ENCODE measurements at places on chromosomes 1 and 21.
A peak's percentile ranks its signal among the peaks of the same experiment; 100 is the strongest.

DNA sequence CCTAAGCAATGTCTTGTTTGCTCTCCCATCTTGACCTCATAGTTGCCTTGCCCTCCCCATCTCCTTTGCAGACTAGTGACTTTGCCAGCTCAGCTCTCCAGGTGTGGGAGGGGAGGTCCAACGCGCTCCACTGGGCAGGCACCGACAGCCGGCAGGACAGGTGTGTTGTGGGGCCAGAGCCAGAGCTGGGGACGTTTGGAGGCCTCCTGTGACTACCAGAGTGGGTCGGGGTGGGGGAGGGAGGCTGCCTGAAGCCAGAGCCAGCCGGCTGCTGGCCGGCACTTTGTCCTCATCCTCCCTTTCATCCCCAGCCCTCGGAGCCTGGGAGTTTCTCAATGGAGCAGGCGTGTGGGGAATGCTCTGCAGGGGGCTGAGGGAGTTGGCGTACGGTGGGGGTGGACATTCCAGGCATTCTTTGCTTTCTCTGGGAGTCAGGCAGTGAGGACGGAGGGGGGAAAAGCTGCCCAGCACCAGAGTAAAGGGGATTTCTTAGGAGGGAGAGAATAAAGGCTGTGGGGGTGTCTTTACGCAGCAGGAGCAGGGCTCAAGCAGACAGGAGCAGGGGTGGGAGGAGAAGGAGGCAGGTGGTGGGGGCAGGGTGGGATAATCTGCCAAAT lies 20.2 kb downstream of the NUAK2 start:
- no peak for DNase-seq
- peaks cover 7% of the 10 kb centered on the region for H3K4me1 ChIP-seq
- no peaks in the 10 kb centered on the region for H3K27me3 ChIP-seq
- H3K4me3 ChIP-seq: no peak overlapping the region
- peaks cover 19% of the 10 kb centered on the region for H3K36me3 ChIP-seq

GRCh38 chr21:40200946-40201345 lies 333.7 kb downstream of the PCP4 start:
- H3K27me3 ChIP-seq: no peaks in the 10 kb centered on the region
- H3K4me3 ChIP-seq: no peak overlapping the region
- H3K36me3 ChIP-seq: no peaks in the 10 kb centered on the region
- DNase-seq: no peak
- no peak overlapping the region for H3K27ac ChIP-seq

GRCh38 chr1:167499664-167500101 lies 18.6 kb downstream of the CD247 start:
- no peaks in the 10 kb centered on the region for H3K4me1 ChIP-seq
- H3K27me3 ChIP-seq: no peaks in the 10 kb centered on the region
- DNase-seq: no peak
- no peak overlapping the region for H3K4me3 ChIP-seq
- no peak overlapping the region for H3K27ac ChIP-seq

GRCh38 chr1:227255086-227255732 lies 63.1 kb downstream of the CDC42BPA start:
- no peaks in the 10 kb centered on the region for H3K4me1 ChIP-seq
- no peak overlapping the region for H3K27ac ChIP-seq
- no peak overlapping the region for H3K4me3 ChIP-seq
- no peaks in the 10 kb centered on the region for H3K36me3 ChIP-seq

DNA sequence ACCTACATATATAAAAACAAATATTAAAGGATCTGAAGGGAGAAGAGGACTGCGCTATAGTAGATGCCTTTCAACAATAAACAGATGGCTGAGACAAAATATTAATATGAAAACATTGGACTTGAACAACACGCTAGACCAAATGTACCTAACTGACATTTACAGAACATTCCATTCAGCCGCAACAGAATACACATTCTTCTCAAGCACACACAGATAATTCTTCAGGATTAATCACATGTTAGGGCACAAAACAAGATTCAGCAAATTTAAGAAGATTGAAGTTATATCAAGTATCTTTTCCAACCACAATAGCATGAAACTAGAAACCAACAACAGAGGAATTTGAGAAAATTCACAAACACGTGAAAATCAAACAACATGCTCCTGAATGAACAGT lies 741.4 kb downstream of the ADGRL2 start:
- no peaks in the 10 kb centered on the region for H3K36me3 ChIP-seq
- DNase-seq: no peak
- H3K27me3 ChIP-seq: no peaks in the 10 kb centered on the region
- no peak overlapping the region for H3K27ac ChIP-seq
- H3K4me1 ChIP-seq: no peaks in the 10 kb centered on the region
- H3K4me3 ChIP-seq: no peak overlapping the region

DNA sequence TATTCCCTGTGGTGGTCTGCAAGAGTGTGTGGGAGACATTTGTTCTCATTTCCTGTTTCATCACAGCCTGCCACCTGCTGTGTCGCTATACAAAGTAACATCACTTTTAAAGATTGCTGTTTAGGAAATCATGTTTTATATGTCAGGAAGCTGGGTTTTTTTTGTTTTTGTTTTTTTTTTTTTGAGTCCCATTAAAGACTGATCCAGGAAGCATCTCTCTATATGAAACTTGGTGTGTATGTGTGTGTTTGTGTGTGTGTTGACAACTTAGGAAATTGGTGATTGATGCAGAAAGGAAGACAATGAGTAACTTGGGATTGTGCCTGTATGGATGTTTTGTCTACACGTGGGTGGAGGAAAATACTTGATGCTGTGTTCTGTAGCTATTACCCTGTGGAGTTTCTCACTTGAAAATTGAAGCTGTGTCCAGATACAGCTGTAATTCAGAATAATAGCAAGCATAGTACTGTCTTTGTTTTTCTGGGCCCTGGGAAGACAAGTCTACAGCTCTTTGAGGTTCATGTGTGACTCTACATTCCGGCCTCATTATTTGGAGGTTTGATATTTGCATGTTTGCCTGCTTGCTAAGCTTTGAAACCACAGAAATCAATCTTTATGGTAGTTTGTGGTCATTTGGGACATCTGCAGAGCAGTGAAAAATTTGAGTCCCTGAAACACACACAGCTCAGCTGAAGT lies 47.9 kb downstream of the LAMC1 start:
- peaks cover 68% of the 10 kb centered on the region for H3K4me1 ChIP-seq
- no peak for DNase-seq
- no peaks in the 10 kb centered on the region for H3K27me3 ChIP-seq
- no peak overlapping the region for H3K27ac ChIP-seq
- no peak overlapping the region for H3K4me3 ChIP-seq

- H3K4me1 ChIP-seq: no peaks in the 10 kb centered on the region
- H3K36me3 ChIP-seq: peaks cover 16% of the 10 kb centered on the region
- H3K27ac ChIP-seq: no peak overlapping the region
Observed at GRCh38 chr1:204396015-204396583, 15.5 kb downstream of the PPP1R15B start.

GRCh38 chr1:19477284-19478249 lies 7.8 kb downstream of the CAPZB start:
- no peaks in the 10 kb centered on the region for H3K27me3 ChIP-seq
- no peak overlapping the region for H3K4me3 ChIP-seq
- H3K36me3 ChIP-seq: no peaks in the 10 kb centered on the region
- DNase-seq: no peak
- H3K4me1 ChIP-seq: peaks cover 99% of the 10 kb centered on the region
- H3K27ac ChIP-seq: peak overlapping the region; percentile 66

- H3K36me3 ChIP-seq: no peaks in the 10 kb centered on the region
- no peaks in the 10 kb centered on the region for H3K4me1 ChIP-seq
- H3K27ac ChIP-seq: no peak overlapping the region
Observed at GRCh38 chr1:178642282-178642681, 82.8 kb upstream of the RALGPS2 start.

DNA sequence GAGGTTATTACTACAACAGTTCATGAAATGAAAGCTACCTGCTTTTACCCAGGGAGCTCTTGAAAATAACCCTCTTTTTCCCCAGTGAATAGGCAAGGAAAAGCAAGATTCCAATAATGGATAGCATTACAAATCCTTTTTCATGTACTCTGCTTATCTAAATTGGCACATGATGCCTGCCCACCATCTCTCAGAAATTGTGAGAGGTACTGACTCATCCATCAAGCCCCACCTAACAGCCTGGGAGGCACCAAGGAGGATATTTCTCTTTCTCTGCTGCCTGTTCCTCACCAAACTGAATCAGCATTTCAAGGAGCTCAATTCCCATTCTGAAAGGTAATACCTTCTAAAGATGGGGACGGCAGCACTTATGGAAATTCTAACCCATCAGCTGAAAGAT lies 34.4 kb downstream of the PALMD start:
- H3K27ac ChIP-seq: no peak overlapping the region
- H3K27me3 ChIP-seq: no peaks in the 10 kb centered on the region
- DNase-seq: no peak
- H3K4me1 ChIP-seq: peaks cover 11% of the 10 kb centered on the region

DNA sequence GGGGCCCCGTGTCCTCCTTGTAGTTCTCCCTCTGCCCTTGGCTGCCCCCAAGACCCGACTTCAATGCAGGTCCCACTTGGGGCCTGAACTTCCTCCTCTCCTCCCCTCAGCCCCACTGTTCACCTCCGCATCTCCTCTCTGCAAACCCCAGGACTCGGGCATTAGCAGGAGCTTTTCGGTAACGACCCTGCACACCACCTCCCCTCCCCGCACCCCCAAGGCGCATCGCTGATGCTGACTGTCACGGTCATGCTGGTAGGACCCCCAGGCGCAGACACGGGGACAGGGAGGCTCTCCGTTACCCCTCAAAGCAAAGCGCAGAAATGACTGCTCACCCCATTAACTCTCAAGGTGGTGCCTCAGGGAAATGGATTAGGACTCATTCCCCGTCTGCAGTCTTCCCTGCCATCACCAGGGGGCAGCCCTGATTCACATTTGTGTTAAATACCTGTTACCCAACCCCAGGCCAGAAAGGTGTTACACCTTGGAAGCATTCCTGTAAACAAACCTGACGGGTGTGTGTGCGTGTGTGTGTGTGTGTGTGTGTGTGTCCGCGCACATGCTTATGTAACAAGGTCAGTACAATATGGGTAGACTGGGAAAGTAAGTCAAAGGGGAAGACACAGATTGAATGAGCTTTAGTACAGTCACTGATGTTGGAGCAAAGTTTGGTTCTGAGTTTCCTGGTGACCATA lies 6.4 kb upstream of the GUCA2B start:
- no peaks in the 10 kb centered on the region for H3K27me3 ChIP-seq
- H3K4me3 ChIP-seq: no peak overlapping the region
- H3K27ac ChIP-seq: no peak overlapping the region
- H3K36me3 ChIP-seq: no peaks in the 10 kb centered on the region
- peaks cover 7% of the 10 kb centered on the region for H3K4me1 ChIP-seq

- H3K36me3 ChIP-seq: no peaks in the 10 kb centered on the region
- H3K27ac ChIP-seq: peak within 1 kb of the TSS; percentile 92
- no peaks in the 10 kb centered on the region for H3K27me3 ChIP-seq
- no peak for DNase-seq
- peak within 1 kb of the TSS; percentile 86 for H3K4me3 ChIP-seq
Observed at GRCh38 chr1:204151552-204152309, at the start of gene ETNK2. Gene ETNK2 (minus strand): TSS chr1:204152044. CDS start chr1:204151852, 192 bp downstream.

DNA sequence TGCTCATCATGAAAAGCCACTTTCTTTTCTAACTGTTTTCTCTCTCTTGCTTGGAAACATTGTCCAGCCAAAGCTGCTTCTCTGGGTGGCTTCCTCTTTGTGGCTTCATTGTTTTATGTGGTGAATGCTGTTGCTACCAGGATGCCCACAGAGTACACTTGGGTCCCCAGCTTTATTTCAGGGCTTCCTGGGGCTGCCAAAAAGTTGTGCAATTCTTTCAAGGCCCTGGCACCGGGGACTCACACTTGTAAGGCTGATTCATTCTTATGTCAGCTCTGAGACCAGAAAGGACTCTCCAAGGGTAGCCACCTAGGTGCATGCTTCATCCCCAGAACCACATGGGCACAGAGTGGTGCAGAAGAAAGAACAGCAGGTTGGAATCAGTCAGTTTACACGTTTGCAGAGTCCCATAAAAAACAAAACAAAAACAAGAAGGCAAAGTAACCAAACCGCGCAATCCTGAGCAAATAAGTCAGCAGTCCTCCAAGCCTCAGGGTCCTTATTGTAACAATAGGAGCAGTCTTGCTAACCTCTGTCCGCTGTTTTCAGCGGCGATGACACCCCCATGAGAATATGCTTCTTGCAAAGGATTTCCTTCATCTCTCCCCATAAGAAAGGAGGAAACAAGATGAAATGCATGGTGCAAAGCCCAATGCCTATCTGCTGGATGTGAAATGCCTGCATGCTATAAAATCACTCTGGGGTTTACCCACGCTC lies 89.9 kb upstream of the SSX2IP start:
- H3K27ac ChIP-seq: no peak overlapping the region
- no peak for DNase-seq
- no peaks in the 10 kb centered on the region for H3K27me3 ChIP-seq
- H3K4me1 ChIP-seq: peaks cover 7% of the 10 kb centered on the region
- no peak overlapping the region for H3K4me3 ChIP-seq
- no peaks in the 10 kb centered on the region for H3K36me3 ChIP-seq

- H3K27me3 ChIP-seq: no peaks in the 10 kb centered on the region
- no peak for DNase-seq
- H3K4me1 ChIP-seq: peaks cover 9% of the 10 kb centered on the region
Observed at GRCh38 chr1:53545663-53546408, 86.6 kb downstream of the DMRTB1 start.

GRCh38 chr1:14755518-14756252 lies 157.2 kb downstream of the KAZN start:
- H3K4me1 ChIP-seq: peaks cover 19% of the 10 kb centered on the region
- no peak for DNase-seq
- no peaks in the 10 kb centered on the region for H3K36me3 ChIP-seq
- no peak overlapping the region for H3K4me3 ChIP-seq

DNA sequence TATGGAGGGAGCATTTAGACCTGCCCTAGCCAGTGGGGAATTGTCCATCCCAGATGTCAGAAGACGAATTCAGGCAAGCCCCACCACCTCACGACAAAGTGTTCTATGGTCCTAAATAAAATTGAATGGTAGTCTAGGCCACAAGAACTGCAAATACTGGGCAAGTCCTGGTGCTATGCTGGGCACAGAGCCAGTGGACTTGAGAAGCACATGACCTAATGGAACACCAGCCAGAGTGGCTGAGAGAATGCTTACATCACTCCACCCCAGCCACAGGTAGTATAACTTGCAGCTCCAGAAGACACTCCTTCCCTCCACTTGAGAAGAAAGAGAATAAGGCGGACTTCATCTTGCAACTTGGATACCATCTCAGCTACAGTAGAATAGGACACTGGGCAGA lies 567.3 kb upstream of the CXADR start:
- DNase-seq: no peak
- no peaks in the 10 kb centered on the region for H3K36me3 ChIP-seq
- H3K4me3 ChIP-seq: no peak overlapping the region
- no peak overlapping the region for H3K27ac ChIP-seq
- H3K4me1 ChIP-seq: no peaks in the 10 kb centered on the region
- H3K27me3 ChIP-seq: no peaks in the 10 kb centered on the region

DNA sequence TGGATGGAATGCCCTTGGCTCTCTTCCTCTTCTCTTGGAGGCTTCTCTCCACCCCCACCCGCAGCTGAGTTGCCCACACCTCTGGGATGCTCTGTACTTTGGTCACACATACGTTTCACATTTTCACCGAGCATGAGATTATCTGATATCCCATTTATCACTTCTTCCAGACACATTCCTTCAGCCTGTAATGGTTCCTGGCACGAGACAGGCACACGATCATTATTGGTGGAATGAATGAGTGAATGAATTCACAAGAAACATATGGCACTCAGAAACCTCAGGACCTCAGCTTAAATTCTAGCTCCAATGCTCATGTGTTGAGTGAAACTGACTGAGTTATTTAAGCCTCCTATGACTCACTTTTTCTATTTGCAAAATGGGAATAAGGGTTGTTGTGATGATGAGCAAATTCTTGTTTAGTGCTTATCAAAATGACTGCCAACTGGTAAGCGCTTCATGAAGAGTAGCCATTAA lies 242.7 kb upstream of the JUN start:
- no peak overlapping the region for H3K4me3 ChIP-seq
- no peak for DNase-seq
- H3K4me1 ChIP-seq: peaks cover 14% of the 10 kb centered on the region
- no peaks in the 10 kb centered on the region for H3K36me3 ChIP-seq
